ENCODE measurements at places on chromosomes 1 and 21.

DNA sequence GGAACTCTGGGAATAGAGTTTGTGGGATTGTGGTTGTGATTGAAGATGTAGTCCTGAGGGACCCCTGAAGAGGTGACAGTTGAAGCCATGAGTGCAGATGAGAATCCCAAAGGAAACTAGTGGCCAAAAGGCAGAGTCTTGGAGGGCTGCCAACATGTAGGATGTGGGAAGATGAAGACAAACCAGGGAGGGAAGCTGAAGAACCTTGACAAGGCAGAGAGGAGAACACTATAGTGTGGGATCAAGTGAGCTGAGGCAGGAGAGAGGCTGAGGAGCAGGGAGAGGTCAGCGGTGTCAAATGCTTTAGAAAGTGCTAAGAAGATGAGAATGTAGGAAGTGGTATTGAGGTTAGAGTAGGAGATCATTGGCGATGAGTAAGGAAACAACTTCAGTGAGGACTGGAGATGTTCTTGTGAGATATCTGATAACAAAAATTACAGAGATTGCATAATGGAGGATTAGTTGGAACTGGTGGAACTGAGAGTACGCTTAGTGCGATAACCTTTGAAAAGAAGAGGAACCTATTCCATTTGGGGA lies 88.5 kb upstream of the VCAM1 start:
- peak; percentile 46 for DNase-seq

DNA sequence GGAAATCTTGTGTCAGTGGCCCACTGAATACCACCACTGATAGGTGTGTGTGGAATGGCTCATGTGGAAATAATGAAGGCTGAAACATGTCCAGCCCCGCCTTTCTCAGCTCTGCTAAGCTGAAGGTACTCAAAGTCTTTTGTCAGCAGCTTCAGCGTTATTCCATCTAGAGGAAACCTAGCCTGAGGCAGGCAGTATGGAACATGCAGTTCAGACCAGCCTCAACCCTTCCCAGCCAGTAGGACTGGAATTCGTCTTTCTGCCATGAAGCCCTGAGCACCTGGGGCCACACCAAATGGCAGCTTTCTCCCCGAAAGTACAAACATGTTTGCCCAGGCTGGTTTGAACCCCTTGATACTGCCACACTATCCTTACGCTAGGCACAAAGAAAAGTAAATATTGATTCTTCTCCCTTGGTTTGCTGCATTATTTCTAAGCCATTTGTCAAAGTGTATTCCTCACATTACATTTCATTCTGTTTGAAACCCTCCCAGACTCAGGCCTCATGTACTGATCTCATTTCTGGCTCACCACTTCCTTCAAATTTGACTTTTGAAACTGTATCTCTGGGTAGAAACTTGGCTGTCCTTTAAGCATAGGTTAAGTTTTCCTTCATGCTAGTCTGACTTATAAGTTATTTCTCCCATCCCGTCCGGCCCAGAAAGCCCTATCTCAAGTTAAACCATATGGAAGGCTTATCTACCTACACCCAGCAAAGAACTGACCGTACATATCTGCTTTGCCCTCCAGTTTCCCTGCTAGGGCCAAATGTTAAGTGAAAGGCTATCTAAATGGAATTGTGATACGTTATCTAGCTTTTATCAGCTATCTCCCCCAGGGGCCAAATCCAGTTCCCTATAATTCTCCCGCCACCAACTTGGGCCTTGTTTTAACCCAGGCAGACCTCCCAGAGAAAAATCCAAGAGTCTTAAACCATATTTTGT lies 45.7 kb upstream of the HOOK1 start:
- no peak for DNase-seq

DNA sequence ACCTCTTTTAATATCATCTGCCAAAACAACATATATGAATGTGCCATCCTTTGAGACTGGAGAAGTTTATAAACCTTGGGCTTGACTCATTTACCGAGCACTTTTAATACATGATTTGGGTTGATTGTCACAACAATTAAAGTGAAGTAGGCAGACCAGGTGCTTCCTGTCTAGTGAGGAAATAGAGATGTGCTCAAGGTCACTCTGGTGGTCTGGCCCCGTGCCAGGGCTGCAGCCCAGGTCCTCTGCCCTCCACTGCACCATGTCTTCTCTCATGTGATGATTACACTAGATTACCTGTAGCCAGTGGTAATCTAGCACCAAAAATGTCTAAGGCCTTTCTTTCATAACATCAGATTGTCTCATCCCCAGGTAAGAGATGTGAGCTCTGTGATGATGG lies 61.8 kb upstream of the LAMC2 start:
- DNase-seq: no peak

- no peak for DNase-seq
These were observed 102.9 kb downstream of the DTL start for GRCh38 chr1:212138457-212138856.

DNA sequence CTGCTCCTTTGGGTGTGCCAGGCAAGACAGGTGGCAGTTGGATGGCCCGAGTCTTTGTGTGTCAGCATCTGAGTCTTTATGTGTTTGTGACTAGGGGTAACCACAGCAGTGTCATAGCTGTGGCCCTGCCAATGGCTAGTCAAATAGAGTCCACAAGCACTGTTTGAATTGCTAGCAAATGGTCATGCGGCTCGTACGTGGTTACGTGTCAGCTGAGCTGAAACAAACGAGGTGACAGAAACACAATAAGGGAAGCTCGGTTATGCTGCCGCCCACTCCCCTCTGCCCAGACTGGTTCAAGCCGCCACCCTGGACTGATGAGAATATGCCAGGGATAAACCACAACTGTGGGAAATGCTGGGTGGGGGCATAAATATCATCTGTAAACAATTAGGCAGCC lies 174.3 kb upstream of the LMO4 start:
- DNase-seq: peak; percentile 65

GRCh38 chr1:3821447-3821846 lies 25.1 kb upstream of the LRRC47 start:
- no peak for DNase-seq

DNA sequence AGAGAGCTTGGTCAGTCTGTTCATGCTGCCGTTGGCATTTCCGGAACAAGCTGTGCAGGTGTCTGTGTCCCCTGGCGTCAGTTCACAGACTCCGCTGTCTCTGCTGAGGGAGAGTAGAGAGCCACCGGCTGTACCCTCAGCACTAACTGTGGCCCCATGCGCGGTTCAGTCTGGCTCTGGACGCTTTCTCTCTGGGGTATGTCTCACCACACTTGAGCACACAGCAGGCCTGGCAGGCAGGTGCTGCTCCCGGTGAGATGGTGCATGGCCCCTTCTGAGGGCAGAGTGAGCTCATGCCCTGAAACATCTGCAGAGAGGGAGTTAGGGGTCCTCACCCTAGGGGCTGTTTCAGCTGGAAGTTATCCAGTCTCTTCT lies 60.0 kb upstream of the TLR5 start:
- no peak for DNase-seq

DNA sequence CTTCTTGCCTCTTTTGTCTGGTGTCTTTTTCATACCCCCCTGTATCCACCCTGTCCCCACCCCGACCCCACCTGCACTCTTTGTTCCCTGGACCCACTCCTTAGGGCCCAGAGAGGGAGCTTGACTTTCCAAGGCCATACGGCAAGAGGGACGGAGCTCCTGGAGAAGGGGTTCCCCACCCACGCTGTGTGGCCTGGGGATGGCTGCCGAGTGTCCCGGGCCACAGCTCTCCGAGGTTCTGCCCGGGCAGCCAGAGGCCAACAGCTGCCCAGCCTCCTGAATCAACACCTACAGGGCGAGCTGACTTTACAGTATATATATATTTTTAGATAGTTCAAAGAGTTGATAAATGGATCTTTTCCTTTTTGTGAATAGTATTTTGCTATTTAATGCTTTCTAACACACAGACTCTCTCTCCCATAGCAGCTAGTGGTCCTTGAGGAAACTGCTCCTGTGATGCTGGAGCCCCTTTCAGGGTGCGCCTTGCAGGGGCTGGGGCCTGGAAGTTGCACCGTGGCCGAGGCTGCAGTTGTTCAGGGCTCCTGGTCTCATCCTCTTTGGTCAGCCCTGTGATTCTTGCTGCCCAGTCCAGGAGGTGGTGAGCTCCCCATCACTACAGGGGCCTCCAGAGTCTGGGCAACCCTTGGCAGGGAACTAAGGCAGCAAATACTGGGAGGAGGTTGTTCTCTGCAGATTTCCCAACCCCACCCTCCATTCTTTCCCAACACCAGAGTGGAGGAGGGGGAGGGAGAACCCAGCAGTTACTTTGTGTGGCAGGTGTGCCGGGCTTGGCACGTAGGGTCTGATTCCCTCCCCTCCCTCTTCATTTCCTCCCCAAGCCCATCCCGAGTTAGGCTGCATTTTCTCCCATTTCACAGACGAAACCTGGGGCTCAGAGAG lies 321.6 kb downstream of the PTPRU start:
- no peak for DNase-seq

- DNase-seq: no peak
These were observed 75.2 kb downstream of the NTPCR start for GRCh38 chr1:233025567-233025966.

- no peak for DNase-seq
These were observed 26.8 kb downstream of the SLC19A1 start for GRCh38 chr21:45515241-45516061.

DNA sequence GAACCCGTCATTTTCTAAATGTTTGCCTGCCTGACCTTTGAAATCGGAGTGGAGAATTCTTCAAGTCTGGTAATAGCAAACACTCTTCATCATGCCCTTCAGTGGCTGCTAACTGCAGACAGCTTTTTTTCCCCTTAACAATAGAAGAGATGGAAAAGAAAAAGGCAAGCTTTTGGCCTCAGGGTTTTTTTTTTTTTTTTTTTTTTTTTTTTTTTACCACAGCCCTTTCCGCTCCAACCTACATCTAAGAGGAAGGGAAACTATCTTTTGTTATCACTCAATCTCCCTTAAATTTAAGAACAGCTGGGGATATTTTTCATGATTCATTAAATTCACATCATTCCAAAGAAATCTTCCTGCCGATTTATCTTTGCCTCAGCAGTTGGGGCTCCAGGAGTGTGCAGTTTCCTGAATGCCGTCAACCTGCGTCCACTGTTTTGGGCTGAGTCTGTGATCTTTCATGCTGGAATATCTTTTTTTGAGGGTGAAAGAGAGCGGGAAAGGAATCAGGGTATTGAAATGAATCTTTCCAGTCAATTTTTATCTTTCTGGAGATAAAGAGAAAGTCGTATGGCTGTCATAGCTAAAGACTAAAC lies 144.5 kb upstream of the SMYD2 start:
- no peak for DNase-seq

- no peak for DNase-seq
These were observed 17.5 kb downstream of the SLC26A9 start for GRCh38 chr1:205925736-205926135.

GRCh38 chr1:155941845-155942531 lies 550 bp downstream of the RXFP4 start:
- DNase-seq: no peak

DNA sequence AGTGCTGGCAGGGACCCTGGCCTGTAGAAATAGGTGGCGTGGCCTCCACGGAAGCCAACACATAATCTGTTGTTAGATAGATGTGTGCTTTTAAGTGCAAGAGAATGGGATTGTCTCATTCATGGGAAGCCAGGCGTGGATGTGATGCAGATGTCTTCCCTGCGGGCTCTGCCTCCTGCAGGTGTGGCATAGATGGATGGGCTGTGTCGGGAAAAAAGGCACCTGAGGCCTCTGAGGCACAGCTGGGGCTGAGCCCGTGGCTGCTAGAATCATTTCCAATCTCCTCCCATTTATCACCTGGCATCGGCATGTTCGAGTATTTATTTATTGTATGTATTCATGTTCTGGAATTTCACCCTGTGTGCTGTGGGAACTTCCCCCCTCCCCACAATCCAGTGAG lies 353.4 kb upstream of the AJAP1 start:
- DNase-seq: no peak

DNA sequence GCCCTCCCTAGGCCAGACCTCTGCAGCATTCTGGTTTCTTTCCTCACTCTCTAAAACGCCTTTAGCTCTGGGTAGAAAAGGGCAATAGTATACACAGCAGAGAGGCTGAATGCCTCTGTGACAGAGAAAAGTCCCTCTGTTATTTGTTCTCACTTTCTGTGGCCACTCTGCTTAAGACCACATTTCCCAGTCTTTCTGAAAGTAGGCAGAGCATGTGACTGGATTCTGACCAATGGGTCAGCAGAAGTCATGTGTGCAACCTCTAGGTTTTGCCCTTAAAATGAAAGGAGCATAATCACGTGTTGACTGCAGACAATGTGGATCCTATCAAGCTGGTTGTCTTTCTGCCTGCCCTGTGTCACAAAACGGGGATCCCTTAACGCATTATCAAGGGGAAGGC lies 79.7 kb upstream of the MARK1 start:
- DNase-seq: no peak

DNA sequence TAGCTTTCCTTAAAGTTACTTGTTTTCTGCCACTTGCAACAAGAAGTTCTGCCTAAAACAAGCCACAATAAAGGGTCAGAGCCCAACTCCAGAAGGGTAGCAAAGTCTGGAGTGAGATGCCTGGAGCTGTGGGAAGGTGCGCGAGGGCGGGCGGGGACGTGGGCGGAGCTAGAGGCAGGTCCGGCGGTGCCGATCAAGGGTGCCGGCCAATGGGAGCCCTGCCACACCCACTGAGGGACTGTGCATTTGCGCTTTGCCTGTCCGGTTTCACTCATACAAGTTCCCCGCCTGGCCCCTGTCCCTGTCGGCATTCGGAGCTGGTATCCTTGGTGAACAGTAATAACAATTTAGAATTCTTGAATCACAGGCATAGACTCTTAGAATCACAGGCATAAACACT lies 732.4 kb downstream of the MATN1 start:
- DNase-seq: peak; percentile 21

- DNase-seq: no peak
These were observed 59.4 kb downstream of the RUNX3 start for GRCh38 chr1:24870551-24871195.

DNA sequence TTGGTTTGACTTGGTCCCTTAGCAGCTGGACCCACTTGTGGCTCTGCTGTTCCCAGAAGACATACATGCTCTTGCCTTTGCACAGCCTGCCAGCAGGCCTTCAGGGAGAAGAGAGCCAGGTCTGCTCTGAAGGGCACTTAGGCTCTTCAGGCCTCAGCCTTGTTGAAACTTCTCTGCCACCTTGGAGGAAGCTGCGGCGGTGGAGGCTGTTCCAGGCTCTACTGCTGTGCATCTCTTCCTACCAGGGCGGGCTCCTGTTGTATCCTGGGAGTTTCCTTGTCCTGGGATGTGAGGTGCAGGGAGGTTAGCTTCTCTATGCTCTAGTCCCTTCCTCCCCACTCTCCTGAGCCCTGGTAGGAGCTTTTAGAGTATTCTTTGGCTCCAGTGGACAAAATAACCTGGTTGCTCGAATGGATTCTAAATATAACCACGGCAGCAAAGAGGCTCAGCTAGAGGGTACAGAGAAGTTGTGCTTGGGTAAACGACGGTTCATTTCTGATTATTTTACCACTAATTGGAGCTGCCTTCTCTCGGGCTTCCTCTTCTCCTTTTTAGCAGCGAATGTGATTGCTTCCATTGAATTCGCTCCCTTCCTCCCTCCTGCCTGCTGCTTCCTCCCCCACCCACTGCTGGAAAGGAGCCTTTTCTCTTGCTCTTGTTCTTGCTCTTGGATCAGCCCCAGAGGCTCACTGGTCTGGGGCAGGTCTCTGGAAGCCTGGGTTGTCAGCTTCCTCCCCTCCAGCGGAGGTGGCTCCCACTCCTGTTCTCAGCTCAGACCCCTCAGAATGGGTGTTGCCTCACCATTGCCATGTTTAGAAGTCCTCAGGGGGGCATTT lies 126.6 kb upstream of the CACNA1E start:
- DNase-seq: no peak

Data from lung (tissue), 17 donors.